ENCODE measurements at places on chromosomes 11 and 22.

DNA sequence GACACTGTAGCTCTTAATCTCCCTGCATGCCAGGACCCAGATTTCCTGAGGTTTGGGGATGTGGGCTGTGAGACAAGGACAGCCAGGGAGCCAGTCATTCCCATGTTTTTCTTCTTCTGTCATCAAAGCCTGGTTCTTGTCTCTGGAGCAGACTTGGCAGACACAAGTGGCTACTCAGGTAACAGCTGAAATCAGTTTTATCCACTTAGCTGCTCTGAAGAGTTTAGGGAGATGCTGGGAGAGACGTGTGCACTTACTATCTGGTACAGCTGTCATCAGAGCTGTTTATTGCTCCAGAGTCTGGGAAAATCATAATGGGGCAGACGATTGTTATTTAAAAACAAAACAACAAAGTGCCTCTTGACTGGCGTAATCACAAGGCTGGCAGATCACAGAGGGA, 56.6 kb downstream of the CSNK2A3 start:
- DNase-seq: peak; percentile 41

DNA sequence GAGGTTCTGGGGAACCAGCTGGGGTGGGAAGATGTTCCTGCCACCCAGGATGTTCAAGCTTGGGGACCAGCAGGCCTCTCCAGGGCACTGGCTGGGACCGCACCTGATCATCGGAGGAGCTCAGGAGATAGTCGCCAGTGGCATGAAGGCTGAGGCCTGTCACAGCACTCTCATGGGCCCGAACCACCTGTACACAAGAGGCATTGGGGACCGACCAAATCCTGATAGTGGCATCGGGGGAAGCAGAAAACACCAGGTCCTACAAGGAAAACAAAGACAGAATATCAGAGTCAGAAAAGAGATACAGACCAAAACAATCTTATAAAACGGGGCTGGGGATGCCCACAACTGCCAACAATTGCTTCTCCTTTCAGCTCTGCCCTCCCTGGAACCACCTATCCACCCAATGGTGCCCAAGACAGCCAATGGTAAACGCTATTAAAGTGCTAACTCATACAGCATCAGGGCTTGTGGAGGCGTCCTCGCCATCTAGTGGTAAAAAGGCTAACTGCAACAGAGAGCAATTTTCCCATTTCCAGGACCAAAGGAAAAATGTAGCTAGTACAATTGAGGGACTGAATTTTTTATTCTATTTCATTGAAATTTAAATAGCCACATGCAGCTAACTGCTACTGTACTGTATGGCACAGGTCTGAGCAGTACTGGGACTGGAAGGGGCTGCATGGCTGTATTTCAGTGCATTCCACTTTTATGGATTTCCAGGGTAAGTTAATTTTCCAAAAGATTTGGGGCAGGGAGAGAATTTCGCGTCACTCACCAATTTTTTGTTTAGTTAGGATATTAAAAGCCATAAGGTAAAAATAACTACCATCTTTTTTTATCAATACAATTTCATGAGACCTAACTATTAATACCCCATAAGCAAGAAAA, 7.1 kb downstream of the PRPF19 start:
- DNase-seq: peak; percentile 49

GRCh38 chr11:6635082-6635932, 16.1 kb upstream of the TPP1 start:
- no peak for DNase-seq

DNA sequence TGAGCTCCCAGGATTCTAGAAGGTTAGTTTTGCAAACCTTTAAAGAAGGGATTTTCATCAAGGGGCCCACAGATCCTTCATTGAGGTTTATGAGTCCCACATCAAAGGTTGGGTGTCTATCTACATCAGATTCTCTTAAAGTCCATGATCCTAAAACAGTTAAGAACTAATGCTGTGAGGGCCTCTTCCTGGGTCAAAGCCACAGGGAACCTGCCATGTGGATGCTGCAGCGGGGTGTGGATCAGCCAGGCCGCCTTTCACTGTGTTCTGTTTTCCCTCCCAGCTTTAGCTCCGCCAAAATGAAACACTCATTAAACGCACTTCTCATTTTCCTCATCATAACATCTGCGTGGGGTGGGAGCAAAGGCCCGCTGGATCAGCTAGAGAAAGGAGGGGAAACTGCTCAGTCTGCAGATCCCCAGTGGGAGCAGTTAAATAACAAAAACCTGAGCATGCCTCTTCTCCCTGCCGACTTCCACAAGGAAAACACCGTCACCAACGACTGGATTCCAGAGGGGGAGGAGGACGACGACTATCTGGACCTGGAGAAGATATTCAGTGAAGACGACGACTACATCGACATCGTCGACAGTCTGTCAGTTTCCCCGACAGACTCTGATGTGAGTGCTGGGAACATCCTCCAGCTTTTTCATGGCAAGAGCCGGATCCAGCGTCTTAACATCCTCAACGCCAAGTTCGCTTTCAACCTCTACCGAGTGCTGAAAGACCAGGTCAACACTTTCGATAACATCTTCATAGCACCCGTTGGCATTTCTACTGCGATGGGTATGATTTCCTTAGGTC, 5.3 kb downstream of the SERPIND1 start:
- no peak for DNase-seq

DNA sequence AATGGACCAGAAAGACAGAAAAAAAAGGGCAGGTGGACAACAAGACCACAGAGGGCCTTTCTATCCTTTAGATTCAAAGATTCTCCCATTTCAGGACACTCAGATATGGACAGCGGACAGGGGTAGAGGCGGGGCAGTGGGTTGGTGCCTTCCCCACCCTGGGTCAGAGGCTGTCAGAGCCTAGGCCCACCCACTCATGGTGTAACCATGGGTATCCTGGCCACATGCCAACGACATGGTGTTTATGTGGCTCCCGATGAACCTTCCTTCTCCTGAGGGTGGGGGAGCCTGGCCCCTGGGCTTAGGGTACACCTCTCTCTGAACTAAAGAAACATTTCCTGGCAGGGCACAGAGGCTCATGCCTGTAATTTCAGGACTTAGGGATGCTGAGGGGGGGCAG, 14.3 kb upstream of the P2RY2 start:
- DNase-seq: no peak

DNA sequence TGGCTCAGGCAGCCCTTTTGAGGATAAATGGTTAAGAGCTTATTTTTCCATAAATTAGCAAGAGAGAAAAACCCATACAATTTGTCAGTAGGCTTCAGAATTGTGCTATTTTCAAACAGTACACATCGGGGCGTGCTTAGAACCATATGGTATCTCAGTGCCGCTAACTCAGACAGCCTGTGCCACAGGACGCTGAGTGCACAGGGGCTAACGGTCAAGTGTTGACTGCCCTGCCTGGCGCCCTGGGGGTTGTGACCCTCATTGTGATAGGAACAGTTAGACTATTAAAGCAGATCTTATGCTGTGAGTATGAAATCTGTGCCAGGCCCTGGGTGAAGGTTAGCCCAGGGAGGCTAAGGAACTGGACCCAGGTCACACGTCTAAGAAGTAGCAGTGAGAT, 1519.7 kb downstream of the BRD1 start:
- DNase-seq: no peak

GRCh38 chr11:82823647-82824619, 76.3 kb downstream of the PRCP start:
- DNase-seq: no peak

GRCh38 chr22:36778020-36778419, 2.1 kb upstream of the IFT27 start:
- no peak for DNase-seq

GRCh38 chr22:37569921-37570660, 9.8 kb downstream of the LGALS2 start:
- DNase-seq: no peak

GRCh38 chr11:74846770-74847169, 98.1 kb downstream of the RNF169 start:
- DNase-seq: no peak

DNA sequence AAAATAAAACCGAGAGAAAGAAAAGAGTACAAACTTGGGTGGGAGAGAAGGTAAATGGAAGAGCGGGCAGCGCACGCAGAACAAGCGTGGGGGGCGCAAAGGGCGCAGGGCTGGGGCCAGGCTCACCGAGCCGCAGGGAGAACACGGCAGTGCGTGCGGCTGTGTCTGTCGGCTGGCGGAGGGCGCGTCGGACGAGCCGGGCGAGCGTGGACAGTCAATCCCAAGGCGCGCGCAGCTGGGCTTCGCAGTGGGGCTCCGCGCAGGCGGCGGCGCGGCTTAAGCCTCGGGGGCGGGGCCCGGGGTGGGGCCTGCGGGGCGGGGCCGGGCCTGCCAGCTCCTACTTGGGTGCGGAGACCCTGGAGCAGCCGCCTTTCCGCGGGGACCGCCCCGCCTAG, at the start of gene UCP2:
TSS of gene UCP2 (minus strand) at position 249 of the 395 bp plus-strand sequence. CDS start 4,465 bp downstream, outside the sequence.
- peak; percentile 90 for DNase-seq

- no peak for DNase-seq
Measured at GRCh38 chr11:123742724-123743120, 1.3 kb upstream of the ZNF202 start.

DNA sequence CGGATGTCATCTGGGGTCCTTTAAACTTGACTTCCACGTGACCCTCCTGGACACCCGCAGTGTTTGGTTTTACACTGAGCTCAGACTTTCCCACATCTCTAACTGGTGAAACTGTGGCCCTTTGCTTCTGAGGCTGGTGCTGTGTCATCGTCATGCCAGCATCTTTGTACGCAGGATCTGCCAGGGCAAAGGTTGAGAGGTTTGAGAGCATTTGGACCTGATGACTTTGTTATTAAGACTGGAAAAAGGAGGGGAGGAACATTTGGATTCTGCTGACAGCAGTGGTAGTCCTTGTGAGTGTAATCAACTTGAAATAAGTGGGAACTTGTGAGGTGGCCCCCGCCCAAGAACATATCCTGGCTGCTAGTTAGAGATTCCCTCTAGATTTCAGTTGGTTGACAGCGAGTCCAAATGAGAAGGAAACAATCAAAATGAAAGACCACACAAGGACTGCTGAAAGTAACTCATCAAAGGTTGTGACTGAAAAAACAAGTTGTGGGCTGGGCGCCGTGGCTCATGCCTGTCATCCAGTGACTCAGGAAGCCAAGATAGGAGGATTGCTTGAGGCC, 102.5 kb downstream of the KIAA1671 start:
- no peak for DNase-seq
